MM.1S (cell line): ENCODE measurements at places on chromosomes 2 and 18.

DNA sequence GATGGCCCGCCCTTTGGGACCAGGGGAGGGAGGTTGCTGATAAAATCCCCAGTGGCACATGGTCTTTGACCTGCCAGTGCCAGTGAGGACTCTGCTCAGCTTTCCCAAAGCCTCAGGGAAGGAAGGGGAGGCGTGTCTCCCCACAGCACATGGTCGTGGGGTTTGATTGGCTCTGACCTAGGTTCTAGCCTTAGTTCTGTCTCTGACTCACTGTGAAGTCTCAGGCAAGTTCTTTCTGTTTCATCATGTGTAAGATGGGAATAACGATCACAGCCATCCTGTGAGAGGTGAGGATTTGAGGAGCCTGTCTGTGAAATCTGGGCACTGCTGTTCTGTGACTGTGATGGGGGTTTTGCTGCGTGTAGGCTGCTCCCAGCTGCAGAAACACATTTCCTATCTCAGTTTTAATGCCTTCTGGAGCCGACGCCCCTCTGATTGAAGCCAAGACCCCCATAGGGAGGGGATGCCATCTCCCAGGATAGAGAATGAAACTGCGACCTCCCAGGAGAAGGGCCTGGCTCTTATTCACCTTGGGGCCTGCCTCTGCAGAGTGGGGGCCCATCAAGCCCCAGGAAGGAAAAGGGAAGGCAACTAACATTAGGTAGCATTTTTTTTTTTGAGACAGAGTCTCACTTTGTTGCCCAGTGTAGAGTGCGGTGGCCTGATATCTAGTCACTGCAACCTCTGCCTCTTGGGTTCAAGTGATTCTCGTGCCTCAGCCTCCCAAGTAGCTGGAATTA is 84.0 kb downstream of the DDX1 start:
- DNase-seq, result no peak

GRCh38 chr2:13877571-13877970 is 754.9 kb upstream of the LRATD1 start:
- no peak for DNase-seq

DNA sequence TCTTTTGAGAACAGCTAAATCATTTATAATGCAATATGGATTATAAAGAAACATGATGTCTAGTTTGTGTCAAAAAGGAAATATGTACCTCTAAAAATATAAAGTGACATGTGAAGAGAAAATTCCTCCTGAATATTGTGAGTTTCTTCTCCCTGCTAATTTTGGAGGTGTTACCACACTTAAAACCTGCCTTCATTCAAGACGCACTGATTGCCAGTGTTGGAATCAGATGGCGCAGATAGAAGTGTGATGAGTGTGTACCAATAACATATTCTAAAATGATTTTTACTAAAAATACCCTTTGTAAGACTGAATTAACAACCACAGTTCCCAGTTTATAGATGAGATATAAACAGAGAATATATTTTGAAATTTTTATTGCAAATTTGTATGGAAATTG is 681.8 kb upstream of the LRATD1 start:
- no peak for DNase-seq

DNA sequence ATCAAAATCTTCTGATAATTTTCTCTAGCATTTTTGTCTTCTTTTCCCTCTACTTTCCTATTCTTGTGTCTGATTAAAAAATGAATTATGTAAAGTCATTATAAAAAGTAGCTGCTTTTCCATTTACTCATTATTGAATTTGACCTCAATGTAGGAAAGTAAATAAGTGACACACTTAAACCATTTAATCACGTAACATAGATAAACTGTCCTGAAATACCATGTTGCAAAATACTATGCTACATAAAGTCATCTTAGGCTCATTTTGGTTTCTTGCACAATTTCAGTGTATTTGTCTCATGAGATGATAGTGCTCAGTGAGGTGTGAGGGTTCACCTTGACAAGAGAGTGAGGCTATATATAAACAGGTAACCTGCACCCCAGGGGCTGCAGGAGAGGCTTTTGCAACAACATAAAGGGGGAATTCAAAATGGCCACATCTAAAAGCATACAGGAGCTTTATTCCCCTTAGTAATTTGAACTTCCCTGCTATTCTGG is 502.7 kb downstream of the RNF144A start:
- no peak for DNase-seq

- DNase-seq, result no peak
Observed at GRCh38 chr2:16125614-16126516, 185.5 kb downstream of the MYCN start.

GRCh38 chr2:129376426-129377077 is 602.9 kb upstream of the RAB6C start:
- no peak for DNase-seq

DNA sequence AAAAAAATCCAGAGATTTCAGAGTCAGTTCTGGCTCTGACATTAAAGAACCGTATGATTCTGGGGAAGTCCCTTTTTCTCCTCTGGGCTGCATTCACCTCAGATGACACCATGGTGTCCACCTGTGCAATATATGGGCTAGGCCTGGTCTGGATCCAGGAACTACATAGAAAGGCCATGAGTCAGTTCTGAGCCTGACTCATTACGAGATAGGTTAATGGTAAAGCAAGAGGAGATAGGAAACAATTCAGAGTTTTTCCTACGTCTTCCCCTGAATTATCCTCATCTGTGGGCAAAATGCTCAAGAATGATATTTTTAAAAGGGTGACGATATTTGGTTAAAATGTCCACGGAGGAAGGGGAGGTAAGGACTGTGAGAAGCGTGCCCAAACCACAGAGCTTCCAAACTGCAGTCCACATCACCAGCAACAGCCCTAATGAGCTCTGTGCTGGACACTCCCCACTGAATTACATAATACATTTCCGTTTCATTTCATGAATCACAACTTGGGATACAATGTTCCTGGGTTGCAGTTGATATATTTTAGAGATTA is 180.1 kb upstream of the OSR1 start:
- no peak for DNase-seq

GRCh38 chr18:33711514-33711913 is 133.5 kb downstream of the ASXL3 start:
- no peak for DNase-seq

DNA sequence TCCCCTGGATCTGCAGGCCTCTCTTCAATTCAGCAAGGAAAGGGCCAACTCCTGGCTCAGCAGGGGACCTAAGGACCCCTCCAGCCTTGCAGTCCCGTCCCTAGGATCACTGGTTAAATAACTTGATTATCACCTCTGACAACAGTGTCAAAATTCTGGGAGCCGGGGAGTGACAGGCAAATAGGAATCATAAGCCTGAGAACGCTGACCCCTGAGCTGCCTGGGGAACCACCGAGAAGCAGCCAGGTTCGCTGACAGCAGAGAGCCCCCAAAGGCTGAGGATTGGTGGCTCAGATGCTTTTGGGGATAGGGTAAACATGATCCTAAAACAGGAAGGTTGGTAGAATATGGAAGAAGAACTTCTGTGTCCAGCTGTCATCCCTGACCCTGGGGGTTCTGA is 17.5 kb upstream of the TNS1 start:
- DNase-seq, result no peak

- DNase-seq, result no peak
Observed at GRCh38 chr2:75571730-75572430, 11.1 kb upstream of the EVA1A start.

- DNase-seq, result peak; percentile 29
Observed at GRCh38 chr18:32469691-32470459, 807 bp downstream of the GAREM1 start.

- DNase-seq, result no peak
Observed at GRCh38 chr2:210544831-210545230, 11.6 kb upstream of the CPS1 start.

DNA sequence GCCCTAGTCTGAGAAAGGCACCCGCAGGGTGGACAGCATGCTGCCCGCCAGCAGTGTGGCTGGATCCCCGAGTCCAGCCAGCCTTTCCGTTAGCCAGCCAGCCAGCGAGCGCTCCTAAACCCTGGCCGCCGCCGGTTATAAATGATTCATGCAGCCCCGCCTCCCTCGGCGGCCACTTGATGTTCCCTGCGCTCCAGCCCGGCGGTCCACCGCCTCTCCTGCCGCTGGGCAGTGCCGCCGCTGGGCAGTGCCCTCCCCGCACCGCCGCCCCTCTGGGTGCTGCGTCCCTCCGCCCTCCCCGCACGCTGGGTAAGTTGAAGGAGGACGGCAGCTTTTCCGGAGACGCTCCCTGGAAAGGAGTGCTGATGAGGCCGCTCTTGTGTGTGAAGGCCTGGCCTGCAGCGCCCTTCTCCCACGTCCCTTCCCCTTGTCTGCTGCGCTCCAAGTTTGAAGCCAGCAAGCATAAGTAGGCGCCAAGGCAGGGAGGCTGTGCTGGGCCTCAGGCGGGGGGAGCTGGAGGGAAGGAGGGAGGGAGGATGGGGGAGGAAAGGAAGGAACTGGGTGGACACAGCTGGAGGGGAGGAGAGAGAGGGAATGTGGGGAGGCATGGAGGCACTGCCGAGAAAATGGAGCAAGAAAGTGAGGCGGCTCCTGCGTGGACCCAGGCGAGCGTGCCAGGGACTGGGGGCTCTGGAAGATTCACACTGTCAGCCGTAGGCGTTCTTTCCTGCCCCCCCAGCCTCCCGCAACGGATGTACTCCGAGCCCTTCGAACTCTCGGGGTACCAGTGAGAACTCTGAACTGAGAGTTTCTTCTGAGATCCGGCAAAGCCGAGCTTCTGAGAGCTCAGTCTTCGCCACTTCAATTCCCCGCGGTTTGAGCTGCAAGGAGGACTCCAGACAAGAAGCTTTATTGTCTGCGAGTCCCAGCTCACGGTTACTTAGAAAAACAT is 131.9 kb downstream of the GLI2 start:
- no peak for DNase-seq

DNA sequence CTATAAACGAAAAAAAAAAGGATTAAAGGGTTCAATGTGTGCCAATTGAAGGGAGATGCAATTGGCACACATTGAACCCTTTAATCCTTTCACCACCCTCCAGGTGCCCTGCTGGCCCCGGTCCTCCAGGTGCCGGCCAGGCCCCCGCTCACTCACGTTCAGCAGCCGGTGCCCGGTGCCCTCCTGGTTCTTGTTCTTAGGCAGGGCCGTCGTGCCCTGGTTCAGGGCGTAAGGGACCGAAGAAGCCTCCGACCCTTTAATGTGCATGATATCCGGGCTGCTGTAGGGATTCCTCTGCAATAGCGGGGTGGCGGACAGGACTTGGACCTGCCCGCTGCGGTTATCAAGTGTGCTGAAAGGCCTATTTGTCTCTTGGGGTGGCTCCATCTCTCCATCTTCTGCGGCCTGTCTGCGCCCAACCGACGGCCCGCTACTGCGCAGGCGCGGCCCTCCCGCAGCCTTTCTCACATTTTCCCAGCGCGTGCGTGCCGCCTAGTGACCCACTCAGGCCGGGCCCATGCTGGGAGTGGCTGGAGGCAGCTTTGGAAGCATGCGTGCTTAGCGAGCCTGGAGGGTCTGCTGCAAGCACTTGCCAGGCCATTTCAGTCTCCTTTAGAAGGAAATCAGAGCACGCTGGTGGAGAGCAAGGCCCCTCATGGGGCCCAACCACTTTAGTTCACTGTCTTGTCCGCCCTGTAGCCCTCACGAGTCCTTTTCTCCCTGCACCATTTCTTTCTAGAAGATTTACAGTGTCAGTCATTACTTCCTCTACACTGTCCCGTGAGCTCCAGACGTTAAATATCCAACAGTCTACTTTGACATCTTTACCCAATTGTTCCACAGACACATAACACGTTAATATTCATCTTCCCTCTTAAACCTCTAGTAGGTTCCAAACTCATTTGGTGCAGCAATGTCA is 24.3 kb downstream of the TMEM237 start:
- DNase-seq, result no peak

- no peak for DNase-seq
Observed at GRCh38 chr18:35060122-35060815, 19.1 kb downstream of the MAPRE2 start.

GRCh38 chr18:40249390-40250080 is 1705.5 kb upstream of the PIK3C3 start:
- DNase-seq, result no peak

GRCh38 chr2:173590276-173590861 is 235.7 kb downstream of the CDCA7 start:
- DNase-seq, result no peak

DNA sequence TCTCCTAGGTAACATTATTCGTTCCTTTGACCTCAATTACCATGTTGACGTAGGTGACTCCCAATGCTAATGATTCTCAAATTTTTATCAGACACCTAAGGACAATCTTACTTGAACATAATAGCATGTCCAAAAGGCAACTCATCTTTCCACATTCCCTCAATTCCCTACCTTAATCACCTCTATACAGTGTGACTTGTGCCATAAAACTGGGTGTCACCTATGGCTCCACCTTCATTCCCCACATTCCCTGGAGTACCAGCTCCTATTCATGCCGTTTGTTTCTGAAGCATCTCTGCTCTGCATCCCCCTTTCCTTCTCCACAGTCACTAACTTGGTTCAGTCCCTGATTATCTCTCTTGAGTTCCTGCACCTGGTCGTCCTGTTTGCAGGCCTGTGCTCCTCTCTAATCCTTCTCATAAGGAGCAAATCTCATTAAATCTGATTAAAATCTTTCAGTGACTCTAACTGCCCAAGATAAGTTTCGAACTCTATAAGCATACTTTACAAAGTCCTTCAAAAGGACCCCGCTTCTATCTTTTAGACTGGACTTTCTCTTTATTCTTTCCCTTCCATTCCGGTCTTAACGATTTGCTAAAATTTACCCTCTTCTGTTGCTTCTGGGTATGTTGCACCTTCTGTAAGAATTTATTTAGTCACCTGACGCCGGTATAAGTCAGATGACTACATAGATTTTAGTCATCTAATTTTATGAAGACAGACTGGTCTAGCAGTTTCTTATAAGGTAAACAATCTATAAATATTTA is 128.7 kb downstream of the OSBPL1A start:
- no peak for DNase-seq

DNA sequence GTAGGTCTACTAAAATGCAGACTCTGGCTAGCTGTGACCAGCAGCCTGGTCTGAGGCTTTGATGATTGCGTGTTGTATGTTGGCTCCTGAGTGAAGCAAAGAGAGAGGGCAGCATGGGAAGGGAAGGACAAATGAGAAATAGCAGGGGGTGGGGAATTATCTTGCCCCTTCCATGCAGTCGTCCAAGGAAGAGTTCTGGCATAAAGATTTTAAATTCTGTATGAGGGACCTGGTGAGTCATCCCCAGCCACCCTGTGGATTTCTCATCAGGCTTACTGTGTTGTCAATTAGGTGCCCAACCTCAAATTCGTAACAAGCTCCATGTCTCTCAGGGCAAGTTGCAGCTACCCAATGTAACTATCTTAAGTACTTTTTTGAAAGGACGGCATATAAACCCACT is 72.1 kb upstream of the NOSTRIN start:
- DNase-seq, result no peak

DNA sequence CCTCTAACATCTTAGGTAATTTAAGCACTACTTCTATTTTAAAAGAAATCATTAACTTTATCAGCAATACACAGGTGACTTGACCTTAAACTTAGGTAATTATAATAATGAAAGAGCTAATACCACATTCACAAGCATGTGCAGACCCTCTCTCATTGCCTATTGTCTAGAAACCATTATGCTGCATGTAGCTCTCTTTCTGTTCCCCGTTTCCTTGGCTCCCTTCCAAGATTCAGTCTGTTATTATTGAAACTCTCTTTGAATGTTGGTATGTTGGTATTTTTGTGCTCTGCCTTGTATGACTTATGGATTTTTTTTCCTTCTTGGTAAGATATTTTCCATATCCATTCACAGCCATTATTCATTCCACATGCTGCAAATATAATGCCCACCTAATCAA is 201.2 kb downstream of the CDCA7 start:
- DNase-seq, result peak; percentile 23
